GM12878 (cell line): ENCODE measurements at places on chromosomes 7 and 10. TPM values are rescaled to one million over a fixed set of nuclear protein-coding genes. Genes with fewer than 3 reads are reported as not detected.

Gene ZNF467
- polyA plus RNA-seq: not detected in 2 replicates

Gene GRID2IP
- not detected in 2 replicates for polyA plus RNA-seq

DNA sequence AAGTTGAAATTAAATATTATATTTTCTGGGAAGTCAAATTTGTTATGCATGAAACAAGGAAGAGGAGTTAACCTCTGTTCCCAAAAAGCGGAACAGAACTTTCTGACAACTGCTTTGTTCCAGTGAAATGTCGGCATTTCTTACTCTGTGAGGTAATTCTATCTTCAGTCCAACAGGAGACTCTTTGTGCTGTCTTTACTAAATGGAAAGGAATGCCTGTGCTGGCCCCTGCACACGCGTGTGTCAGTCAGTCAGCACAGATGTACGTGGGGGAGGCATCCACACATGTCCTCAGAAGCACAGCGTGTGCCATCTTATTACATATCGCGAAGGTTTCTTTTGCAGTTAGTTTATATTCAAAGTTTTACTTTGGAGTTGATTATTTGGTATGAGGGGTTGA lies 37.5 kb downstream of the NET1 start:
- DNase-seq: no peak

GRCh38 chr10:62380016-62380415 lies 5.8 kb downstream of the ZNF365 start:
- DNase-seq: no peak

DNA sequence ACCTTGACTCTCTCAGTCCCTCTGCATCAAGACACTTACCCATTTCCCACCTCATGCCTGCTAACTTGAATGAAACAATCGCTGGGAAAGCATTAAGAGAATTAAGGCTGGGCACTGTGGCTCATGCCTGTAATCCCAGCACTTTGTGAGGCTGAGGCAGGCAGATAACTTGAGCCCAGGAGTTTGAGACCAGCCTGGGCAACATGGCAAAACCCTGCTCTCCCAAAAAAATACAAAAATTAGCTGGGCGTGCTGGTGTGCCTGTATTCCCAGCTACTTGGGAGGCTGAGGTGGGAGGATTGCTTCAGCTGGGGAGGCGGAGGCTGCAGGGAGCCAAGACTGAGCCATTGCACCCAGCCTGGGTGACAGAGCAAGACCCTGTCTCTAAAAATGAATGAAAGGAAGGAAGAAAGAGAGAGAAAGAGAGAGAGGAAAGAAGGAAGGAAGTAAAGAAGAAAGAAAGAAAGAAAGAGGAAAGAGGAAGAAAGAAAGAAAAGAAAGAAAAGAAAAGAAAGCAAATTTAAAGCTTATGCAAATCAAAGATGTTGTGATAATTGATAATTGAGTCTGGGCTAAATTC lies 646 bp downstream of the SERPINE1 start:
- no peak for DNase-seq

- no peak for DNase-seq
Measured at GRCh38 chr7:52540041-52540440, 495.4 kb upstream of the POM121L12 start.

DNA sequence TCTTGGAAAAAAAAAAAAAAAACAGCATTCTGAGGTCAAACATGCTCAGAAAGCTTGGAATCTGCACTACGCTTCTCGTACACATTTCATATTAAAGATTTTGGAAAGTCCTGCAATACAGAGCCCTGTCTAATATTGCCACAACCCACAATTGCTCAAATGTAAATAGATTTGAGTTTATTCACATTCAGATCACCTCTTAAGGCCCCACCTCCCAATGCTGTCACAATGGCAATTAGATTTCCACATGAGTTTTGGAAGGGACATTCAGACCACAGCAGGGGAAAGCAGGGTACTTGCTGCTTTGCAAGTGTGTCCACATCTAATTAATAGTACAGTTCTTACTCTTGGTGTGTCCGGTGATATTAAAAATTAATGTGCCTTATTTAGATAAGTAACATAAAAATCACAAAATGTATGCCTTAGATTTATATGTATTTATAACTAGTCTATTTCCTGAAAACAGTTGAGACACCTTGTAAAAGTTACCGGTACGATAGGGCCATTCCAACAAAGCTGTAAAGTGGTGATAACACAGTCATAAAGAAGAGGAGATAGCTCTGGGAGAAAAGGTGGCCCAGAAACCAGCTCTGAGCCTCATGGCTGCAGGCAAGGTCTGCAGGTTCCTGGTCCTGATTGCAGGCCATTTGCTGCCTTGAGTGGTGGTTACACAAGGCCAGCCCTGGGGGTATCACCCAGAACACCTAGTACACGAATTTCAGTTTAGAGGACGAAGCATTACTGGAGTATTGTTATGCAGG lies 27.9 kb downstream of the EGFR start:
- DNase-seq: no peak

- no peak for DNase-seq
Measured at GRCh38 chr7:31815796-31816195, 128.8 kb downstream of the PPP1R17 start.

- DNase-seq: no peak
Measured at GRCh38 chr7:69414555-69414954, 183.7 kb upstream of the AUTS2 start.

- no peak for DNase-seq
Measured at GRCh38 chr7:28597284-28597683, 185.0 kb downstream of the CREB5 start.

- DNase-seq: no peak
Measured at GRCh38 chr10:132212816-132213215, 26.1 kb downstream of the DPYSL4 start.

GRCh38 chr7:8035647-8036518 lies 67.3 kb downstream of the GLCCI1 start:
- DNase-seq: peak; percentile 23

- peak; percentile 61 for DNase-seq
Measured at GRCh38 chr7:102843850-102844249, 69.0 kb upstream of the LRRC17 start.

DNA sequence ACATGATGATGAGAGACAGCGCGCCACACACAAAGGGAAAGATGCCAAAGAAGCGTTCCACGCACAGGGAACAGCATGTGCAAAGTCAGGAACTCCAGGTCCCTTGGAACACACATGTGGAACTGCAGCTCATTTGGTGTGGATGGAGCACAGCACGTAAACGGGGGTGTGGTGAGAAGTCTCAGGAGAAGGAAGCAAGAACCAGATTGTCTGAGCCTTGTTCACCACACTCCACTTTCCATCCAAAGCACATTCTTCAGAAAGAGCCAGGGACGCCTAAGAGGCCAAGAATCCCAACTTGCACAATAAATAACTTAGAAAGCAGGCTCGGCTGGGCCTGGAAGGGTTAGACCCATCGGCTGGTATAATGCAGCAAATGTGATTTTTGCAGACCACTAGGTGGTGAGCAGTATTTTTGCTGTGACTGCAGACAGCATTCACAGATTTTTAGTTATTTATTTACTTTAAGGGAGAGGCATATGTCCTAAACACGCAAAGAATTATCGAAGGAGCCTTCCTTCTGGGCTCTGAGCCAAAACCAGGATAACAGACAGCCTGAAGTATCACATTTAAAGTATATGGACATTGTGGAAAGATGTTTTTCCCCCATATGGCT lies 27.9 kb upstream of the ASCC1 start:
- DNase-seq: no peak
